ENCODE measurements at places on chromosomes 2 and 18.
A peak's percentile ranks its signal among the peaks of the same experiment; 100 is the strongest.

- DNase-seq, result no peak
These were observed 113.4 kb downstream of the RTP5 start for GRCh38 chr2:241982706-241983570.

DNA sequence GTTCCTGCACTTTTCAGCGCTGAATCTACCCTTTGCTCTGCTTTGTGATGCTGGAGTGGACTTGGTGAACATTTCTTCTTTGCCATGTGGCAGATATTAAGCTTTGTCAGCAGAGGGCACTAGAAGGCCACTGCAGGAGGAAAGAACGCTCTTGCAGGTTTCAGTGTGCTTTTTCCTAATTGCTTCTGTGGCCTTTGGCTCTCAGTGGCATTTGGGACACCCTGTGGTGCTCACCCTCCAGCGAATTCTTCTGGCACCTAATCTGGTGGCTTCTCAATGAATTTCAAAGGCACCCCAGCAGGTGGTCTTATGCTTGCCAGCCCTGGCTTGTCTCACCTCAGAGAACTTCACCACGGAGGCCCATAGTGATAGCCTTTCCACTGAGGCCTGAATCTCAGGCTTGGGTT, 146.7 kb downstream of the MYO3B start:
- peak; percentile 18 for DNase-seq

DNA sequence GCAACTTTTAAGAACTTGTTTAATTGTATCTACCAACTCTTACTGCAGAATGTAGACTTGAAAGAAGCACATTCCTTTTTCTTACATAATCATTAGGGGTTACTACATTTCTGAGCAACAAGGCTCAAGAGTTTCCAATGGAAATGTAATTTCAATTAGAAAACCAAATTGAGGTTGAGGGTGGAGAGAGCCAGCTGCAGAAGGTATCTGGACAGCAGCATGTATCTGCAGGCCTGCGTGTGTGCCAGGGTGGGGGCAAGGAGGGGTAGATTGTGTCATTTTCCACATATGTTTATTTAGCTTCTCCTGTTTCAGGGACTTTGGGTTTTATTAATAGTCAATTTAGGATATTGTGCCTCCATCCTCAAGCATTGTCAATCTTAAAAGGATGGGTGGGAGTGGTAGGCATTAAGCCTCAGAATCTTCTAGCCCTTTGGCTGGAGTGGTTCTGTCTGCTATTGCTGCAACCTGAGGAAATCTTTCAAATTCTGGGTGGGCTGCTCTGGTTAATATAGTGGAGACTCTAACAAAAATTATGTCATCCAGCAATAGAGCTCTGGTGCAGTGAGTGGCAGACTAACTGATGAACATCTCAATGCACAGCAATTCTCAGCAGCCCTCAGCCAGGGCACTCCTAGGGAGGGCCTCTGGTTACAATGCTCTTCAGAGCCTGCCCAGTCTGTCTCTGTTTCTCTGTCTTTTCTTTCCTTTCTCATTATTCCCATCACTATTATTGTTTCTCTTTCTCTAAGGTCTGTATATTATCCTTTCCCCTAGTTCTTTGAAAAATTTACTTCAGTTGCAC, 151.4 kb downstream of the RPIA start:
- DNase-seq, result no peak

GRCh38 chr2:199602896-199603717, 145.4 kb upstream of the SATB2 start:
- DNase-seq, result no peak

DNA sequence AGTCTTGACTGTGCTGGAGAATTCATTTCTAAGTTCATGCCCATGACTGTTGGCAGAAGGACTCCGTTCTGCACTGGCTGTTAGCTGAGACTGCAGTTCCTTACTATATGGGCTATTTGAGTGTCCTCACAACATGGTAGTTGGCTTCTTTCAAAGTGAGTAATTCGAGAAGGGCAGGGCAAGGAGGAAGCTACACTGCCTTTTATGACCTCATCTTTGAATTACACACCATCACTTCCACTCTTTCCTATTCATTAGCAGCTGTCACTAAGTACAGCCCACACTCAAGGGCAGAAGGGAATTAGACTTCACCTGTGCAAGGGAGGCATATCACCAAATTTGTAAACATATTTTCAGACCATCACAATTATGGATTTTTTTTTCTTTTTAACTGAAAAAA, 55.9 kb upstream of the EPAS1 start:
- no peak for DNase-seq

DNA sequence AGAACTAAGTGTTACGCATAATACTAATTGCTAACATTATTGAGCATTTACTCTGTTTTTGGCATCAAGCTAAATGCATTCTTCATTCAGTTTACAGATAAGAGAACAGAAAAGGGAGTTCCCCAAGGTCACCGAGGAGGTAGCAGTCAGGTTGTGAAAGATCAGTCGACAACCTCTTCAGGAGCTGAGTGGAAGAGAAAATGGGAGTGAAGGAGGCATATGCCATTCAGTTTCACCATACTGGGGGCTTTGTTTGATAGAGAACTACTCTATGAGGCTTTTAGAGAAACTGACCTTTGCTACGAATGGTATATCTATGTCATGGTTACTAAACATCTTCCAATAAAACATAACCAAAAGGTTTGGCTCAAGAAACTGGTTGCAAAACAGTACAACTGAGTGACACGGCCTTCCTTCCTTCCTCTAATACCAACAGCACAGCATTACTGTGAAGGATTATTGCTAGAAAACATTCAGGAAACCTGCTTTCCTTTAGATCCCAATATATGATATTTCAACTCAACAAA, 112.1 kb downstream of the RBMS1 start:
- DNase-seq, result no peak

DNA sequence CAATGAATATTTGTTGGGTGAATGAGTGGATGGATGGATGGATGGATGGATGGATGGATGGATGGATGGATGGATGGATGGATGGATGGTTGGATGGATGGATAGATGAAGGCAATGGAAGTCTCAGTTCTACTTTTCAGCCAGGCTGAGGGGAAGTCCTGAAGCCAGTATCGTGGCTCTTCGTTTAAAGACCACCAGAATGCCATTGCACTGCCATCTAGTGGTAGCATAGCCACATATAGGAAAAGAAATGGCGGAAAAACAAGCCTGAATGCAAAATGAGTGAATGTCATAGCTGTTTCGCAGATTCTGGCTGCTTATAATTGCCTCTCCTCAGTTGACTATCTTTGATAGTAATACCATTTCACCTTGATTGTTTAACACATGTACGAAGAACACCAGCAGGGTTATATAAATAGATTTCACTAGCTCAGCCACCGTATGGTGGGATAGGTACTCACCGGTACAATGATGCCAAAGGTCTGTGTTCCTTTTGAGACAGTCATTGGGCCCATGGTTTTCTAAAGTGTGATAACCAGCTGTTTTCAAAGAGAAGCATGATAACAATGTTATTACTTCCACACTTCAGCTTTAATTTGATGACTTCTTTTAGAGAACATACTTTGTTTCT, 62.3 kb upstream of the GREB1L start:
- peak; percentile 49 for DNase-seq

- no peak for DNase-seq
These were observed 79.0 kb upstream of the CDH19 start for GRCh38 chr18:66682855-66683322.

GRCh38 chr2:29810956-29811355, 110.4 kb downstream of the ALK start:
- no peak for DNase-seq

DNA sequence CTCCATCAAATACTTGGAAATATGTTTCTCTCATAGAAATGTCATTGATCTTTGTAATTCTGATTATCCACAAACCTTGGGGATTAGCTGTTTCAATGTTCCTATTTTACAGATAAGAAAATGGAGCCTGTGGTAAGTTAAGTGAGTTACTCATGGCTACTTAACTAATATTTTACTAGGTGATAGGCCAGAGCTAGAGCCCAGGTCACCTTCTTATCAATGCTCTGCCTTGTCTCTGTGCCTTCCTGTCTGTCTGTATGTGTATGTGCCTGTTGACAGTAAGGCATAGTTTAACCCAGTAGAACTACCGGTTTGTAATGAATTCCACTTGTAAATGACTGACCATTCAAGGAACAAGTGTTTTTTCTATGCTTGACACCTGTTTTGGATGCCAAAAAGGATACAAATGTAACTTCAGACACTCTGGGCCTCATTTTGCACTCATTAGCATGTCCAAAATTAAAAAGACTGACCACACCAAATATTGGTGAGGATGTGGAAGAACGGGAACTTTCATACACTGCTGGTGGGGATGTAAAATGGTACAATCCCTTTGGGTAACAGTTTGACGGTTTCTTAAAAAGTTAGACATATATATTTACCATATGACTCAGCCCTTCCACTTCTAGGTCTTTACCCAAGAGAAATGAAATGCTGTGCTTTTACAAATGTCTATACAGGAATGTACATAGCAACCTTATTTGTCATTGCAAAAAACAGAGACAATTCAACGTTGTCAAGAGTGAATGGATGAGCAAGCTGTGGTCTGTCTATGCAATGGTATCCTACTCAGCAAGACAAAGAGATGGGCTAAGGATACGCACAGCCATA, 19.6 kb upstream of the IL1A start:
- DNase-seq, result no peak

DNA sequence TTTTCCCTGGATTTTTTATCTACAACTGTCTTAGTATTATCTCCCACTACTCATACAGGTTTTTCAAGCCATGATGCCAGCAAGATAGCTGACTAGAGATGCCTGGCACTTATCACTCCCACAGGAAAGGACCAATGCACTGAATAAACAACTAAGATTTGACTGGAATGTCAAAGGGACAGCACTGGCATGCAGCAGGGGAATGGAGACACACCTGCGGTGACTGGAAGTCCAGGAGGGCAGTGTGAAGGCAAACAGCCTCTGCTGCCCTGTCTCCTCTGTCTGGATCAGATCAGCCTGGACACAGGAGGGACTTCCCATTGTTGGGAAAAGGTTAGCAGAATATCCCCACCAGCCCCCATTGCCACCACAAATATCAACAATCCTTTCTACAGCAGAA, 85.1 kb downstream of the TMEM237 start:
- DNase-seq, result no peak

DNA sequence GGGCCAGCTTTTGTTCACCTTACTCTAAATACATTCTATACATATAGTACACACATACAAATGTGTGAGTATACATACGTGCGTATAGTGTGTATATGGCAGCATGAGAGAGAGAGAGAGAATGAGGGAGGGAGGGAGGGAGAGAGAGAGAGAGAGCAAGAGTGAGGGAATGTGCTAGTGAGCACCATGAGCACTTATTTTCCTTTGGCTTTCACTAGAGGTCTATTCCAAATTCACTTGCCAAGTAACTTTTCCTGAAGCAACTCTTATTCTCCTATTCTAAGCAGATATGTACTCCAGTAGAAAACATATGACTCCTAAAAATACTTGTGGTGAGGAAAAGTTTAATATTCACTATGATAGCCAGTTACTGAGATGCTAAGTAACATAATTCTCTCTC, 85.7 kb downstream of the COBLL1 start:
- no peak for DNase-seq

- DNase-seq, result no peak
These were observed 42.7 kb upstream of the GLS start for GRCh38 chr2:190837952-190838361.

DNA sequence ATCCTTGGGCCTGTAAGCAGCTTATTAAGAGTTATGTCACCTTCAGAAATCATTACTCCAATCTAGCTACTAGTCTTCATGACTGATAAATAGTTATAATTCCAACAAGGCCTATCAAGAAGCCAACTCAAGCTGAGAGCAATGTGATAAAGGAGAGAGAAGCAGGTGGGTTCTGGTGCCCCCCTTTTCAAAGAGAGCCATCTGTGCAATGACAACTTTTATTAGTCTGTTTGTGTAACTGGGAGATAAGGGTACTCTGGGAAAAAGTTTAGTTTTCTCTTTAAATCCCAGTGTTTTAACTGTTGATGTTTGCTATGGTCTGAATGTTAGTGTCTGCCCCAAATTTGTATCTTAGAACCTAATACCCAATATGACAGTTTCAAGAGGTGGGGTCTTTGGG, 60.6 kb downstream of the CCDC93 start:
- no peak for DNase-seq

GRCh38 chr2:188414869-188415753, 123.4 kb downstream of the GULP1 start:
- DNase-seq, result no peak
